ENCODE measurements at places on chromosomes 16 and 17.
A peak's percentile ranks its signal among the peaks of the same experiment; 100 is the strongest.

- no peak for DNase-seq
Observed at GRCh38 chr16:50570808-50571598, 22.8 kb downstream of the NKD1 start.

- DNase-seq, result no peak
Observed at GRCh38 chr17:6596081-6596480, 39.7 kb upstream of the PITPNM3 start.

GRCh38 chr17:55521186-55521585 lies 9.9 kb upstream of the SMIM36 start:
- no peak for DNase-seq

- no peak for DNase-seq
Observed at GRCh38 chr17:9671559-9671958, 26.2 kb downstream of the USP43 start.

- DNase-seq, result no peak
Observed at GRCh38 chr16:87063543-87063942, 253.6 kb downstream of the C16orf95 start.

- no peak for DNase-seq
Observed at GRCh38 chr16:54194334-54194743, 92.2 kb downstream of the IRX3 start.

DNA sequence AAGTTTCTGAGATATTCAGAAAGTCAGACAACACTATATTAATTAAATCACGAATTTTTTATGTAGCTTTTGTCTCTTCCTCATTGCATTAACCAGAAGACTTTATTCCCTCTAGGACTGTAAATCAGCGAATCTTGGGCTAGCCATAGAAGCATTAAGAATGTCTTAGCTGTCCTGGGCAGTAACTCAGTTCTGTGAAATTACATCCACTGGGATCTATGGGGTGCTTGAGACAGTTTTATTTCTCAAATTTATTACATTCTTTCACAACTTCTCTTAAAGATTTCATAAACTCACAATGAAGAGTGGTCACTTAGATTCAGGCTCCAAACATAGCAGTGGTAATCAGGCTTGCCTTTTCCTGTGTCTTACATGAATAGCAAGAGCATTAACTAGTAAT lies 1153.4 kb downstream of the CDH8 start:
- DNase-seq, result no peak

DNA sequence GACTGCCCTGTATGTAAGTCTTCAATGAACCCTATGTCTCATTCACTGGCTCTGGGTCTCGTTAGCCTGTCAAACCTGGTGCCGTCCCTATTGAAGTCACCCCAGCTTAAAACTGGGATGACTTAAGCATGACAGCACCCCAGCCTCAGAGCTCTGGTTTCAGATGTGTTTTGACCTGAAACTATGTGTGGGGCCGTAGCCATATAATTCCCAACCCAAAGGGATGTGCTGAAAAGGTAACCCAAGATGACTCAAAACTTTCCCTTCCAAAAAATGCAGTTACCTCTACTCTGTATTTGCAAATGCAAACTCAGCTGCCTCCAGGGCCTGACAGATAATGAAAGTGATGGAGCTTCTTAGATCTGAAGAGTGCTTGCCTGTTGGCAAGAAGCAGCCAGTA lies 478.3 kb upstream of the ERCC4 start:
- DNase-seq, result no peak

- no peak for DNase-seq
Observed at GRCh38 chr16:49533422-49533821, 159.8 kb downstream of the C16orf78 start.

DNA sequence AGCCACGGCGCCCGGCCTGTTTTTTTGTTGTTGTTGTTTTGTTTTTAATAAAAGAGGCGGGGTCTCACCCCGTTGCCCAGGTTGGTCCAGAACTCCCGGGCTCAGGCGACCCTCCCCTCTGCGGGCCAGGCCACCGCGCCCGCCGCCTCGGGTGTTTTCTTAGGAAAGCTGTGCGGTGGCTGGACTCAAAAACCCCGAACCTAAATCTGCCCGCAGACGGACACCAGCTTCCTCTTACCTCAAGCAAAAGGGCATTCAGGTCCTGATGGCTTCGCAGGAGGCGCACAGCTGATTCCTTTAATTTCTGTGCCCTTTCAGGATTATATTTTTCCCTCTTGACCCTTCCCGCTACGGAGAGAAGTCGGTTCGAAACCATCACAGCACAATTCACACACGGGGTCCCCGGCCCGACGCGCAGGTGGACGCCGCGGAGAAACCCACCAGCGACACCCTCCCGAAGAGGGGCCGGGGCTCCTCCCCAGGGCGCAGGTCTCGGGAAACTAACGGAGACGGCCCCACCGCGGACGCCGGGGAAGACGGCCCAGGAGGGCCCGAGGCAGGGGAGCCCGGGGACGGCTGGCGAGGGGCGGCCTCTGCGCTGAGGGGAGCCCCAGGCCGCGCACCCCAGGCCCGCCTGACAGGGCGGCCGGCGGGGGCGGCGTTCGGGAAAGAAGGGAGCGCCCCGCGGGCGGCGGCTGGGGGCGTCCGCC lies 653 bp downstream of the FANCA start:
- DNase-seq, result peak; percentile 47

DNA sequence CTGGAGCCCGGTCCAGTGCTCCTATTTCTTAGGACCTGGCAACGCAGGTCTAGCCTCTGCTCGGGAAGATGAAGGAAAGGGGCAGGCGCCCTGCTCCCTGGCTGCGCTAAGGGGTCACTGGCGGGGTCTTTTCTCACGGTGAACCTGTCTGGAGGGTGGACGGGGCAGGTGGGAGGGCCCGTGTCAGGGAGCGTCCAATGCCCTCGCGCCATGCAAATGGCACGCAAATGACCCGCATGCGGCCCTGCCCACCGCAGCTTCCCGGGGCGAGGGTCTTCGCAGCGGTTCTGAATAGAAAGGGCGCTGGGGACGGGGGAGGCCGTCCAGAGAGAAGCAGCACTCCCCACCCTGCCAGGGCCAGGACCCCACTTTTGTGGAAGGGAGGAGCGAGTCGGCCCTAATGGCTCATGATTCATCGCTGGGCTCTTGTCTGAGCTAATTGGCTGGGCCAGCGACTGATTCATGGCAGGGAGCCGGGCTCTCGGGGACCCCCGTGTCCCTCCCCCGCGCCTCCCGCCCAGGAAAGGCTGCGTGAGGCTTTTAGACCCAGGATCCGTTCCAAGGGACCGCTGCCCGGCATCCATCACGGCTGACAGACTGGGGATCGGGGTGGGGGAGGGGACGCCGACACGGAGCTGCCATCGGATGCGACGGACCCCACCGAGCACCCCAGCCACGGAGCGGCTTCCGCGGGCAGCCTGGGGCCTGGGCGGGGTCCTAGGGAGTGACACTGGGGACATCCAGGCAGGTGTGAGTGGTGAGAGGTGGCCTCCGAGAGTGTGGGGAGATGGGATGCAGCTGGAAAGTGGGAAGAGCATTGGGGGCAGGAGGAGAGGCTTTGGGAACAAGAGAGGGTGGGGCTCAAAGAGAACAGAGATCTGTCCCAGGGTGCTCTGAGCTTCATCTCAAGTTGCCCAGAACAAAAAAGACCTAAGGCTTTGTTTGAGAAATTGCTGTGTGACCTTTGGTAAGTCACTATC lies 25.0 kb upstream of the NGFR start:
- no peak for DNase-seq

GRCh38 chr17:75240394-75241142 lies 20.8 kb downstream of the GGA3 start:
- peak; percentile 76 for DNase-seq

GRCh38 chr17:28760601-28761562 lies 17.1 kb downstream of the TRAF4 start:
- DNase-seq, result no peak

GRCh38 chr16:74029115-74029792 lies 267.4 kb upstream of the PSMD7 start:
- DNase-seq, result no peak

- DNase-seq, result peak; percentile 65
Observed at GRCh38 chr16:49567950-49568349, 194.3 kb downstream of the C16orf78 start.

GRCh38 chr17:4960279-4960922 lies 7.2 kb downstream of the SPAG7 start:
- no peak for DNase-seq

GRCh38 chr17:83131401-83132011 lies 52.1 kb downstream of the METRNL start:
- no peak for DNase-seq

DNA sequence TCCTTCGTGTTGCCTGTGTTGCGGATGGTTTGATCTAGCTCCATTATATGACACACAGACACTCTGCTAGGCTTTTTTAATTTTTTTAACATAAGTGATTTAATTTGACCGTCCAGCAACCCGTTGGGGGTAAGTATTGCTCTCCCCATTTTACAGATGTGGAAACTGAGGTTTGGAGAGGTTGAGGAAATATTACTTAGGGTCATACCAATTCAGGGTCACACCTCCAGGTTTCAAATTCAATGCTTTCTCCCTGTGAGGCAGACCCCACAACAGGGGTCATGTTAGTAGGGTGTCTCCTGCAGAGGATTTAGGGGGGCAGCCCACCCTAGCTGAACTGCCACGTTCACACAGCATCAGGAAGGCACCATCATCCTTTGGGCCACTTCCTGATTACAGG lies 179.4 kb downstream of the COPRS start:
- no peak for DNase-seq

DNA sequence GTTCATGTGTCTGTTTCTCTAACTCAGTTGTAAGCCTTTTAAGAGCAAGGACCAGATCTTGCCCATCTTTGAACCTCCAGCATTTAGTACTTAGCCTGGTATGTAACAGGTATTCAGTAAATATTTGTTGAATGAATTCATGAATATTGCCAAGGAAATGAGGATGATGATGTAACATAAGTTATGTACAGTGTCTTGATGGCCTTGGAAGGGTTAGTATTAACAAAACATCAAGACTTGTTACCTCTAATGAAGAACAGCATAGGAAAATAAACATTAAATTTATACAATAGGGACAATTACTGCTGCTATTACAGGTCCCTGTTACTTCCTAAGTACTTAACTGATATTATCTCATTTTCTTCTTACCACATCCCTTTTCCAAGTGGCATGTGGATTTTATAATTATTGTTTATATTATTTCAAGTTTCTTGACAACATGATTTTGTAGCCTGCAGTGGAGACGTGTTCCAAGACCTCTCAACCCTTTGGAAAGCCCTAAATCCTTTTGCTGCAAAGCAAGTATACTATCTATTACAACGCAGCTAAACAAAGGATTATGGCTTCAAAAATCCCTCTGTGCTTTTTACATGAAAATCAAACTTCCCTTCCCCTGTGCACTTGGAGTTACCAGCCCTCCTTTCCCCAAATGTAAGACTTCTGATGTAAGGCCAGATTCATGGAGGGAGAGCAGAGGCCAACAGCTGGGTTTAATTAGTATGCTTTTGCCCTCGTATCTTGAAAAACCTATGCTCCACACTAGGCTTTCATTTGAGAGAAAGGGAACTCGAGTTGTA lies 77.4 kb upstream of the SMIM36 start:
- DNase-seq, result no peak

GRCh38 chr16:68987734-68988457 lies 117.6 kb upstream of the HAS3 start:
- DNase-seq, result no peak

GRCh38 chr17:35731239-35731916 lies at the start of gene RASL10B:
Gene RASL10B, plus strand, starts transcription at chr17:35731639. Its CDS starts 3,546 bp downstream, at chr17:35735185.
- no peak for DNase-seq

- DNase-seq, result no peak
Observed at GRCh38 chr16:52497067-52497816, 49.7 kb downstream of the TOX3 start.

DNA sequence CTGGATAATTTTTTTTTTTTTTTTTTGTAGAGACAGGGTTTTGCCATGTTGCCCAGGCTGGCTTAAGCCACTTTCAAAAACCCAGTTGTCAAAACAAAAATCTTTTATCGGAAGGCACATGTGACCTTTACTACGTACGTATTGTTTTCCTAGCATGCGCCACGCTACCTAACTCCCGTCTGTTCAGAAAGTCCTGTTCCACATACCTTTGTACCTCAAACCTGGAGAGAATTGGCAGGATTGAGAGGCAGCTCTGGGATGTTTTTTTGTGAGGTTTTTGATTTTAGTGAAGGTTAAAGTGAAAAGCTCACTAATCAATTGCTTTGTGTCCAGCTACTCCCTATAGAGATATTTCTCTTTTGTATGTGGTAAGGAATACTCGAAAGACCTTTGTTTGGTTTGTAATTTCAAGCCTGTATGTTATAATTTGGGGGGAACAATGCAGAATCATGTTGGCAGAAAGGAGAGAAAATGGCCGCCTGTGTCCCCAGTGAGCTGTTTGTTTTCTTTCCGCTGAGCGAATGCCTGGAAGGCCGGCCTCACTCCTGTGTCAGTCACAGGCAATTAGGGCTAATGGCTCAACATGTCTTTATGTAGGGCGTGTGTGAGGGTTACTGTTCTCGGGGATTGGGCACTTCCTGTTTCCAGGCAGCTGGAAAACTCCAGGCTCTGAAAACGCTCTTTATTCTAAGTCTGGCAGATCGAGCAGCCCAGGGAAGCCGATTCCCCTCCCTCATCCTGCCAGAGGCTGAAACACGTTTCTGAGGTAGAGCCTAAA lies 60.8 kb upstream of the CLEC18A start:
- DNase-seq, result no peak
